ENCODE measurements at places on chromosomes 2 and 18.

GRCh38 chr2:17538022-17538843 is 2.3 kb upstream of the VSNL1 start:
- DNase-seq = no peak
- no peaks in the 10 kb centered on the region for H3K36me3 ChIP-seq
- H3K4me1 ChIP-seq = peaks cover 8% of the 10 kb centered on the region
- H3K4me3 ChIP-seq = peak overlapping the region; percentile 27
- peak overlapping the region; percentile 42 for H3K27ac ChIP-seq
- H3K27me3 ChIP-seq = peaks cover 10% of the 10 kb centered on the region

GRCh38 chr2:205107810-205108209 is 562.5 kb downstream of the PARD3B start:
- no peak for DNase-seq
- no peak overlapping the region for H3K4me3 ChIP-seq
- no peaks in the 10 kb centered on the region for H3K27me3 ChIP-seq
- H3K36me3 ChIP-seq = no peaks in the 10 kb centered on the region
- no peak overlapping the region for H3K27ac ChIP-seq
- no peaks in the 10 kb centered on the region for H3K4me1 ChIP-seq

GRCh38 chr2:53768242-53768542 is 588 bp downstream of the CHAC2 start:
- H3K27me3 ChIP-seq = no peaks in the 10 kb centered on the region
- H3K36me3 ChIP-seq = peaks cover 3% of the 10 kb centered on the region
- H3K4me1 ChIP-seq = peaks cover 11% of the 10 kb centered on the region
- H3K4me3 ChIP-seq = peak overlapping the region; percentile 82
- H3K27ac ChIP-seq = peak overlapping the region; percentile 72

DNA sequence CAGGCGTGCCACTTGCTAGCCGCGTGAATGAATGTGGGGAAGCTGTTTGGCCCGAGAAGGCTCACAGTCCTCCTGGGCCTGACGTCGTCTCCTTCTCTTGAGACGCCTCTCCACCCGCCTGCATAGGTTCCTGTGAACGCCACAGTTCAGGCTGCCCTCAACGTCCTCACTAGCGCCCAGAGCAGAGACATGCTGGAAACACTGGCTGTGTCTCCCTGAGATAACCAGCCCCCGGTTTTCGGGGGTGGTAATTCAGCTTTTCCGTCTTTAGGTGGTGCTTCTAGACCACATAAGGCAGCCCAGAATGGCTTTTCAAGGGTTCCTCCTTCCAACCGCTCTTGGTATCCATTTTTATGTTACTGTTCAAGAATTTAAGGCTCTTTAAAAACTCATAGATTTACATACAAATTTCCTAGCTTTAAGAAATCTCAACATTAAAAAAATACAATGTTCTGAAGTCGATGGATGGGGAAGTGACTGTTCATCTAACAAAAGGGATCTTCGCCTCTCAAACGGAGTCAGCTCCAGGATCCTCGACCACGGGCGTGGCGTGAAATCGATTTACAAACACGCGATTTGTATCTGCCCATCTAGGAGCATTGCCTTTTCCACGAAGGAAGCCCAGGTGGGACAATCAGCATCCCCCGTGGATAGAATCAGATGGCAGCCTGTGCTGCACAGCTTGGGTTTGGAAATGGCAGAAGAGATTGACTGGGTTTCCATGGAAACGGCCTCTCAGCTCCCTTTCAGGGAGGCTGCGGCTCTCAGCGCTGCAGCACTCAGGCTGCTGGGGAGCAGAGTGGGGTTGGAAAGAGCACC is 110.6 kb upstream of the PXDN start:
- H3K36me3 ChIP-seq = no peaks in the 10 kb centered on the region
- H3K4me1 ChIP-seq = peaks cover 3% of the 10 kb centered on the region
- no peak for DNase-seq

DNA sequence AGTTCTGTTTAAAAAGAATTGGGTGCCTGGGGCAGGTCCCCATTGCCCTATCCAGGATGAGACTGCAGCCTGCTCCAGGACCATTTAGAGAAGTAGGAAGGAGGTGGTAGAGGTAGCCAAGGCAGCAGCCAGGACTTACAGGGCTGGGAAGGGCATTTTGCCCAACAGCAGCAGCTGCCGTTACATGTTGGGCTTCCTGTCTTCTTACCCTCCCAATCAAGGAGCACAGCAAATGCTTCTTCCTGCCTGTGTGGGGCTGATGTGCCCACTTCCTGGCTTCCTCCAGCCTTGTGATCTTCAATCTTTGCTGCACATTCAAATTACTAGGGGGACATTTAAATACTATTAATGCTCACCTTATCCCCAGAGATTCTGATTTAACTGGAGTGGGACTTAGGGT is 112.0 kb downstream of the QPCT start:
- DNase-seq = no peak
- H3K27ac ChIP-seq = no peak overlapping the region
- no peak overlapping the region for H3K4me3 ChIP-seq
- H3K4me1 ChIP-seq = peaks cover 27% of the 10 kb centered on the region
